ENCODE measurements at places on chromosomes 13 and 19. TPM values are rescaled to one million over a fixed set of nuclear protein-coding genes. Genes with fewer than 3 reads are reported as not detected.

DNA sequence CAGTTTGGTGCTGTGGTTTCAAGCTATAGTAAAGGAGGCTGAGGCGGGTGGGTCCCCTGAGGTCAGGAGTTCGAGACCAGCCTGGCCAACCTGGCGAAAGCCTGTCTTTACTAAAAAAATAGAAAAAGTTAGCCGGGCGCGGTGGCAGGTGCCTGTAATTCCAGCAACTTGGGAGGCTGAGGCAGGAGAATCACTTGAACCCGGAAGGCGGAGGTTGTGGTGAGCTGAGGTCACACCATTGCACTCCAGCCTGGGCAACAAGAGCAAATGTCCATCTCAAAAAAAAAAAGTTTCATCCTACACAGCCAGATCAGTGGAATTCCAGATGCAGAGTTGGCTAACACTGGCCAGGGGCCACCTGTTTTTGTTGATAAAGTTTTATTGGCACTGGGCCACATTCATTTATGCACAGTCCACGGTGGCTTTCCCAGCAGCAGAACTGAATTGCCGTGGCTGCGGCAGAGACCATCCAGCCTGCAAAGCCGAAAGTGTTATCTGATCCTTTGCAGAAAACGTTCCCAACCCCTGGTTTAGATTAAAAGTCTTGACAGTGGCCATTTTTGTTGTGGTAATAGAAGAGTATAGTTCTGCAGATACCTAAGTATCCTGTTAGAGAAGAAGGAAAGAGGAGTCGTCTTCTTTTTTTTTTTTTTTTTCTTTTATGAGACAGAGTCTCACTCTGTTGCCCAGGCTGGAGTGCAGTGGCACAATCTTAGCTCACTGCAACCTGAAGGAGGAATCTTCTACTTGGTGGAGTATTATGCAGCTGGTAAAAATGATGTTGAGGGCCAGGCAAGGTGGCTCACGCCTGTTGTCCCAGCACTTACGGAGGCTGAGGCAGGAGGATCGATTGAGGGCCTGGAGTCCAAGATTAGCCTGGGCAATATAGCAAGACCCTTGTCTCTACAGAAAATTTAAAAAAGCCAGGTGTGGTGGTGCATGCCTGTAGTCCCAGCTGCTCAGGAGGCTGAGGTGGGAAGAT is 8.7 kb downstream of the NCLN start:
- no peak for DNase-seq

Gene FFAR3
- polyA plus RNA-seq = 0.25 TPM

- DNase-seq = no peak
Measured at GRCh38 chr13:44399074-44399473, 25.4 kb downstream of the SERP2 start.

- DNase-seq = no peak
Measured at GRCh38 chr19:18464646-18465045, 26.7 kb upstream of the ISYNA1 start.

DNA sequence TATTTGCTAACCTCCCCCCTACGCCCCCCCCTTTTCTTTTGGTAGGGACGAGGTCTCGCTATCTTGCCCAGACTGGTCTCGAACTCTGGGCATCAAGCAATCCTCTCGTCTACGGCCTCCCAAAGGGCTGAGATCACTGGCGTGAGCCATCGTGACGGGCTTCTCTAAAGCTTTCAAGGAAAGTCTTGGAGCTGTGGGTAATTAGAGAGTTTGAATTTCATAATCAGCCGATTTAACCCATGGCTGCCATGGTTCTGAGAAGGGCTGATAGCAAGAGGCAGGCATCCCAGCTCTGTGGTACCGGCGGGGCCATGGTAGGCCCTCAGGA is 679 bp upstream of the ABHD8 start:
- no peak for DNase-seq

Gene CRTC1
- polyA plus RNA-seq = 23.1 TPM

DNA sequence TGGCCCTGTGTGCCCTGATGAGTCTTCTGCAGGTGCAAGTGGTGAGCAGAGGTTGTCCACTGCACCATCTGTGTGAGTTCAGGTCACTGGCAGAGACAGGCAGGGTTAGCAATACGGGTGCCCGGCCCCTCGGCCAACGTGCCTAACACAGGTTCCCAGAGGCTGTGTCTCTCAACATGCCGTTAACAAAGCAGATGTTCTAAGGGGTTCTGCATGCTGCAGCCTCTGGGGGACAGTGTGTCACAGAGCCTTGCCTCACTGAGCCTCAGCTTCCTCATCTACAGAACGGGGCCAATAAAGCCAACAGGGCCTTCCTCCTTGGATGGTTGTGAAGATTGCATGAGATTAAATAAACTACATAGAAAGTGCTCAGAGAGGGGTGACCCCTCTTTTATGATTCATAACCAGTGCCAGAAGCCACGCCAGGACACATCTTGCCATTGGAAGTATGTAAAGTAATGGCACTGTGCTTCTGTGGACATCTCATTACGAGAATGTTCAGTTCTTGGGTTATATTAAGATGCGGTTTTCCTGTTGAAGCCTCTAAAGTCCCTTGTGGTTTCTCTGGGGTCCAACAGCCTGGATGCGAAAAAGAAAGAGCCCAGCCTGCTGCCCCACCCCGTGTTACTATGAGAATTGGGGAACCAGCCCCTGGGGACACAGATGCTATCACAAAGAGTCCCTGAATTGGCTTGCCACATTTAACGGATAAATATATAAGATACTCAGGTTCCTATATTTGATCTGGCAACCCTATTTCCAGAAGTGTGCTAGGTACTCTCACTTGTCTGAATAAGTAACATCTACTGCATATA is 11.2 kb upstream of the ARHGEF18 start:
- DNase-seq = no peak

DNA sequence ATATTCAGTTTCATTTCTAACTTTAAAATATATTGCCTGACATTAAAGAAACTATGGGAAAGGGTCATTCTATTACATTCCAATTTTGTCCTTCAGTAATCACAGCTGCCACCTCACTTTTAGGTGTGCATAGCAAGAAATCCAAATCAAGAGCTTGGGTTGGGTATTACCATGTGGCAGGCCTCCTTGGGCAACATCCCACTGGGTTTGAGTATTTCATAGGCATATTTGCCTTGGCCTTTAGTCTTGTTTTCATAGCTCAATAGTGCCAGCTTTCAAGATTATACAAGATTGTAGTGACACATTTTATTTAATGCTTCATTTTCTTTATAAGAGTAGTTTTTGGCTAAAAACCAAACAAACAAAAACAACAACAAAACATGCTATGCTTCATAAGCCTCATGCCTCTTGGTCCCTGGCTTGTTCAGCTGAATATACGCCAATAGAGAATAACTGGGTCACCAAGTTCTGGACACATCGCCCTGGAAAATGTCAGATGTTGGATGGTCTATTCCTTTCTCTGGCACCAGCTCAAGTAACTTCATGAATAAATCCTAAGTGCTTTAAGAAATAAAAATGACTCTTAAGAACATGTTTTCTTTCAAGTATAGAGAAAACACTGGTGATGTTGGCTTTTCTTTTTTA is 167.4 kb upstream of the STARD13 start:
- no peak for DNase-seq

DNA sequence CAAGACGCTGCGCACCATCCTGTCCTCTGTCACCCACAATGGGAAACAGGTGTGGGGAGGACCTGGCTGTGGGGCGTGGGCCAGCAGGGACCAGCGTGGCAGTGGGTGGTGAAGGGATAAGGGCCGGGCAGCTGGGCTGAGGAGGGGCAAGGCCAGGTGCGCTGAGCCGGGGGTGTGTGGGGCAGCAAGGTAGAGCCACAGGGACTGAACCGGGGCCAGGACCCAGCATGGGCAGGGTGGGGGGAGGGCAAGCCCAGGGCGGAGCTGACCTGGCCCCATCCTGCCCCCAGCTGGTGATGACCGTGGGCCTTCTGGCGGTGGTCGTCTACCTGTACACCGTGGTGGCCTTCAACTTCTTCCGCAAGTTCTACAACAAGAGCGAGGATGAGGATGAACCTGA is 37.7 kb downstream of the MAP4K1 start:
- DNase-seq = no peak

Gene RPS15
- polyA plus RNA-seq = 509 TPM

- no peak for DNase-seq
Measured at GRCh38 chr13:113090415-113090770, 15.2 kb upstream of the F7 start.

GRCh38 chr13:94928127-94928775 is 215.9 kb upstream of the SOX21 start:
- no peak for DNase-seq

GRCh38 chr19:15129856-15130585 is 22.8 kb downstream of the SYDE1 start:
- no peak for DNase-seq

DNA sequence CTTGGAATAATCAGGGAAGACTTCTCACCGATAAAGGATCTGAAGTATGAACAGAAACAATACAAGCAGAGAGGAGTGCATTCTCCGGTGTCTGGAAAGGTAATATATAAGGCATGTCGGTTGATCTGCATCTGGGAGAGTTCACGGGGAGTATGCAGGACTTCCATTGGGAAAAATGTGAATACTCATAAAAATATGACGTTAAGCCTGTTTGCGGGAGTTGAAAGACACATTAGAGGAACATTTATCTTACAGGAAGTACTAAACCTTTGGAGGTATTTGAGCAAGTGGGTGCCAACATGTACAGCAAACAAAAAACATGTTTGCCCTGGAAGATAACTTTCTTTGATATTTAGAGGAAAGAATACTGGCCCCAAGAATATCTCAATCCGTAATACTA is 286.8 kb downstream of the SLITRK6 start:
- DNase-seq = no peak

Gene CCDC106
- polyA plus RNA-seq = 26.7 TPM

Gene GPI
- polyA plus RNA-seq = 171 TPM

Gene LRCH1
- 37.4 TPM for polyA plus RNA-seq

DNA sequence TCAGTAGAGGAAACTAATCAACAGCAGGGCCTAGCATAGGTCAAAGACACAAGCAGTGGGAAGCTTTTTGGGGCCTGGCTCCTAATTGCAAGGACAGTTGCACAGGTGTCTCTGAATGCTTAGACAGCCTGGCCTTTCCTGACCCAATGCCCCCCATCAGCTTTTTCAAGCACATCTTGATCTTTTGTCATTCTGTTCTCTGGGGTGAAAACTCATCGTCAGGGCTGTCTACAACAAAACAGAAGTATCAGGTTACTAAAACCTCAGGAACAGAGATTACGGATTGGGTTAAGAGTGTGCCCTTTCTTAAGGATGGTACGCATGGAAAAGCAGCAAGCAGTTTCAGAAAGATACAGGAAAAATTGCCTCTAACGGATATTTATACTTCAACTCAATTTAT is 8.3 kb upstream of the ZNF254 start:
- no peak for DNase-seq

Gene ZNF208
- polyA plus RNA-seq = 12.4 TPM

DNA sequence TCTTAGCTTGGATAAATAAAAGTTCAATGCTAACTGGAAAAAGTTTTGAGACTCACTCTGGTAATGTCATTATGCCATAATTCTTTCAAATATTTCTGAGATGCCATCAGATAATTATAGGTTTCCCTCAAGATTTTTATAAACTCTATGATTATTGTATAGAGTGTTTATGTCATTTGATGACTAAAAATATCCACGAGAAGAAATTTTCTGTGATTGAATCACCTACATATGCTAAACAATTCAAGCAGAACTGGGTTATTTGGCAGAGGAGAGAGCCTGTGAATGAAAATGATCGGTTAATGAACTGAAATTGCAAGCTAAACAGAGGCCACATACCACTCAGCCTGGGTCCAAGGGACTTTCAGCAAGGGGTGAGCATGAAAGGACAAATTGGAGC is 92.6 kb upstream of the TSC22D1 start:
- DNase-seq = no peak

- DNase-seq = no peak
Measured at GRCh38 chr19:35789195-35789977, 14.0 kb downstream of the ARHGAP33 start.

DNA sequence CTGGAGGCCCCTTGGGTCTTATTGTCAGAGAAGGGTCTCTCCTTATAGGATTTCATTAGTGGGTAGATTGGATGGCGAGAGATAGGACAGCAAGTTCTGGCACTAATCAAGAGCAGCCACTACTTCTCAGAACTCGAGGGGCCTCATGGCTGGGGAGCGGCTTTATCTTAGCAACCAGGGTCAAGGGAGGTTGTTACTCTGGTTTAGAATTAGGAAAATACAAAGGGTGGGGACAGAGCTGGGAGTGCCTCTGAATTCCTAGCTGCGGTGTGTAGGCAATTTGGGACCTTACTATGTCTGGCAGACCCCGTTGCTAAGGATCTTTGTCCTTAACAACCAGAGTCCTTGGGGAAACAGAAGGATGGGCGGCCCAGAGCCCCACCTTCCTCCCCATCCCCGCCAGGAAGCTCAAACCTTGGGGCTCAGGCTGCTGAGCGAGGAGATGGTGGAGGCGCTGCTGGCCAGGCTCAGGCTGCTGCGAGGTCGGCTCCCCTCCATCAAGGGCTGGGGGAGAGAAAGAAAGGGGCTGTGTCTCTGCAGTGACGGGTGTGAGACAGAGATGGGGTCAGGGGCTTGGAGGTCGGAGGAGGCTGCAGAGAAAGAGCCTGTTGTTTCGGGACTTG is 1.2 kb downstream of the PLEKHA4 start:
- peak; percentile 28 for DNase-seq

DNA sequence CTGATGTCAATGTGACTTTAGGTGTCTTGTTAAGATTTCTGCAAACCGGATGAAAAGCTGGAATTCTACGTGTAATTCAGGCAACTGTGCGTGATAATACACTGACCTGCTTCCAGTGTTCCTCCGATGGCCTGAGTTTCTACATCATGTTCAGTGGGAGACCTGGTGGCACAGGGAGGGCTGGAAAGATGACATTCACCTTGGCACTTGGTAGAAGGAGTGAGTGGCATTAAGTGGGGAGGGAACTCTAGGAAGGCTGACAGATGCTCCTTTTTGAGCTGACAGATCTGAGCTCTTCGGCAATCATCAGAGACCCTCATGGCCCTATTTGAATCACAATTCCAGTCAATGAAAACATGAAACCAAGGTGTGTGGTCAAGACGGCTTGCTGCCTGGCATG is 4.0 kb downstream of the CACNA1A start:
- DNase-seq = no peak

Gene EPN1
- polyA plus RNA-seq = 101 TPM

Gene FXYD5
- 17.6 TPM for polyA plus RNA-seq

DNA sequence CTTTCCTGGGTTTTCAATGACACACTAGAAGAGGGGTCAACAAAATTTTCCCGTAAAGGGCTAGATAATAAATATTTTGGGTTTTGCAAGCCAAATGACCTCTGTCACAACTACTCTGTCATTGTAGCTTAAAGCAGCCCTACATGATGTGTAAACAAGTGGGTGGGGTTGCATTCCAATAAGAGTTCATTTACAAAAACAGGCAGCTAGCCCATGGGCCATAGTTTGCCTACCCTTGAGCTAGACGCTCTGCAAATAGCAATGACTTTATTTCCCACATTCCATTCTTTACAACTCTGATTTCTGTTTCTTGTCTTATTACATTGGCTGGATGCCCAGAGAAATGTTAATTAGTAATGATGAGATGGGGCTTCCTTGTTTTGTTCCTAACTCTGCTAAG is 76.0 kb downstream of the ZNF557 start:
- DNase-seq = no peak

Gene ADGRE2
- 0.64 TPM for polyA plus RNA-seq

Gene HAUS5
- polyA plus RNA-seq = 26.6 TPM

Gene FPR1
- polyA plus RNA-seq = 1.0 TPM
